ENCODE measurements at places on chromosomes 7 and 10.

DNA sequence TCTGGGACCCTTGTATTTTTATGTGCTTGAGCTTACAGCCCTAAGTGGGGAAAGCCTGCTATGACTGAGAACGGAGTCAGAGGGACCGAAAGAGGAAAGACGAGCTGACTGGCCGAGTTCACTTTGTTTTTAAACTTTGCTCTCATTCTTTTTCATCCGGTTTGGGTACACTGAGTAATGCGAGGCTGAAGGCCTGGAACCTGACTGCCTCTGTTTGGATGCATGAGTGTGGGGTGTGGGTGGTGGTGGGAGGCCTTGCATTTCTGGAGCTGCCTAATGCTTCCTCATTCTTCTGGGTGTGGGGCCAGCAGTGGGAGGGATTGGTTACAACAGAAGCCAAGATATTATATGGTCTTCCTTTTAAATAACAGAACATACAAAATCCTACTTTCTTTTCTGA lies 155.5 kb downstream of the BUB3 start:
- DNase-seq, result no peak

- DNase-seq, result no peak
These were observed 70.3 kb upstream of the RSU1 start for GRCh38 chr10:16887565-16887964.

DNA sequence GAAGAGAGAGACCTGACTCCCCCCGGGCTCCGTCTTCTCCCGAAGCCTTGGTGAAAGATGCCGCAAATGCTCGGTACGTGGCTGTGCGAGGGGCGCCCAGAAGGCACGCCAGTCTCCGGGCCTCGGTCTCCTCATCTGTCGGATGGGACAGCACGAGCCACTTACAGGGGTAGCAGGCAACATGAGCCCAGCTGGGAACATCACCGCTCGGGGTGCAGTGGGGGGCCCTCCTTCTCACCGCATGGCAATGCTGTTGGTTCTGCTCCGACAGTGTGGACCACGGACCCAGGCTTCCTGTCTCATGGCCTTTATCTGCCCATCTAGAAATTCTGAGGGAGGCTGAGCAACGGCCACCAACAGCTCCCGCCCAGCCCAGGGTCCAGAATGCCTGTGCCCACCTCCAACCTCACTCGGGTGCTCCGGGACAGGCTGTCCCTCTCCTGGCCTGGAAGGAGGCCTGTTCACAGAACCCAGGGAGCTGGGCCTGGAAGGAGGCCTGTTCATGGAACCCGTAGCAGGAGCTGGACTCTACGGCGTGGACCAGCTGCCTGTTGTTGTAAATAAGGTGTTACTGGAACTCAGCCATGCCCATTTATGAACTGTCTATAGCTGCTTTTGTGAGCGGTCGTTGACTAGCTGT lies 15.8 kb downstream of the ADAP1 start:
- no peak for DNase-seq

DNA sequence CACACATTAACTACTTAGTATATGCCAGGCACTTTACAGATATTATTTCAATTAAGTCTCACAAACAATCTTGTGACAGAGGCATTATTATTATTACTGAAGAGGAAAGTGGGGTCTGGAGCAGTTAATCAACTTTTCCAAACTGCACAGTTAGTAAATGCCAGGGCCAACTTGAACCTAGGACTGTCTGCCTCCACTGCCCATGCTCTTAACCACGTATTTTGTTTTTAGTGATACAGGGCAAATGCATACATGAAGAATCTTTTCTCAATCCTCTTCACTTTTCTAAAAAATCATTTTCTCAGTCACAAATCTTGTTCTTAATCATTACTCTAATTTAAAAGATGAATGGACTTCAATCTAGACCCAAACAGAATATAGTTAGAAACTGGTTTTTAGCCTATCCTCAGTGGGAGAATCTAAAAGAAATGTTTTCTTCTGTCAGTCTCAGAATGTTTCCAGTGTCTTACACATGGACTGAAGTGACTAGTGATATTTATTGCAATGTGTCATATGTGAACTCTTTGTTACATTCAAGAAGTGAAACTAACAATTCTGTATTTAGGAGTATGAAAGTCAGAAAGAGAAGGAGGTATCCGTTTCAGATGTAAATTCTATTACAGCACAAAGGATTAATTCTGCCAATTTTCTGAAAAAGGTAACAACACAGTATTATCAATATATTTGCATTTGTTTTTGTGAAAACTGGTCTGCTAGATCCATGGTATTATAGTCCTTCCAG lies 55.5 kb upstream of the CCNJ start:
- DNase-seq, result no peak

GRCh38 chr7:129643550-129644170 lies 32.1 kb downstream of the NRF1 start:
- DNase-seq, result no peak

- no peak for DNase-seq
These were observed 17.2 kb upstream of the SLC18A3 start for GRCh38 chr10:49592726-49593563.

DNA sequence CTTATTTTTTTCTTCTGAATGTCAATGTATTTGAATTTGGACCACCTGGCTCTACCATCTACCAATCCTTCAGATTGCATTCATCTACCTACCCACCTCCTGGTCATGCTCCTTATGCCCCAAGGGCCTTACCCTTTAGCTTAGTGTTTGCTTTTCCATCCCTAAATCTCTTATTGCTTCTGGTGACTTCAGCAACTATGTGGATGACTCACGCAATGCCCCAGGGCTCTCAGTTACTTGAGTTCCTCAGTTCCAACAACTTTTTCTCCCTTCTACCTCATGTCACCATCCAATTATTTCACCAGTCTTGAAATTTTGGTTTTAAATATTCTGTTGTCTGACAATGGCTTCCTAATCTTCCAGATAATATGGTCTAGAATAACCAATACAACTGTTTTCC lies 118.9 kb downstream of the CFAP58 start:
- DNase-seq, result no peak

DNA sequence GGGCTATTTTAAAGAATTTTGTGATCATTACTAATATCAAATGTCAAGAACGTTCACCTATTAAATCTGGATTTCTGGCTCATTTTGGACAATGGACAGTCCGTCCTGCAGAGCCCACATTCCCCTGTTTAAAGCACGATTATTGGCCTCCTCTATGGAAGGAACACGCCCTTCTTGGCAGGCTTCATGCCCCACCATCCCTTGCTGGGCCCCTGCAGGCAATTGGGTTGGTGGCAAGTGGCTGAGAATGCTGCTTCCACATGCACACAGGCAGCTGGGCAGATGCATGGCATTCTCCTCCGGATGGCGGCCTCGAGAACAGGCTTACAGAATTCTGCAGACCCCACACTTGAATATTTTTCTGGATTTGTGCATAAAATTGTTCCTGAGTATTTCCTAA lies 305.8 kb upstream of the MKI67 start:
- DNase-seq, result no peak

DNA sequence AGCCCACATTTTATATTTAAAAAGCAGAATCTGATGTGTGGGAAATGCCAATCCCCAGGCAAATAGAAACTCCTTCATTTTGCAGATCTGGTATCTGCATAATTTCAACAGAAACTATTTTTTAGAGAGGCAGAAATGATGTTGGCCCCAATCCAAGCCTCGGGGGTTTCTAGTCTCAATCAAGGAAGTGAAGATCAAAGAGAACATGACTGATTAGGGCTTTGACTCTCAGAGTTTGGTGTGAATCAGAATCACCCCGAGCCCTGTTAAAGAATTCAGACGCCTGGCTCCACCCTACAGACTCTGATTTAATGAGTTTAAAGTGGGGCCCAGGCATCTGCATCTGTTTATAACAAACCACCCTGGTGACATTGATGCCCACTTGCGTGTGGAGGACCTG lies 36.7 kb upstream of the UBE2H start:
- no peak for DNase-seq

GRCh38 chr10:26000971-26001370 lies 66.9 kb downstream of the MYO3A start:
- no peak for DNase-seq

DNA sequence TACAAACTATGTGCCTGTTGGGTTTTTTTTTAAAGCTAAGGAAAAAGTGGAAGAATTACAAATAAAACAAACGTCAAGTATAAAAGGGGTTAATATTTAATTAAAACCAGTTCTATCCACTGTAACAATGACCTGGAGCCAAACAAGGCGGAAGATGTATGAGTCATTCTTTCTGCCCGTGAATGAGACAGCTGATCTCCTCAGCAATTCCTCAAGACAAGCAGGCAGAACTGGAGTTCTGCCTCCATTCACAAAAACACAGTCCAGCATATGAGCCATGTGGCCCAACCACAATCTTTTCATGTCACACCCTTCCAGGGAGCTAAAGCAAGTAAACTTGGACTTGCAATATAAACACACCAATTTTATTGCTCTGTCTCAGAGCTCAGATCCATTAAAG lies 8.4 kb downstream of the ETV1 start:
- DNase-seq, result no peak

- DNase-seq, result no peak
These were observed 98.3 kb upstream of the C7orf33 start for GRCh38 chr7:148492157-148492860.

- no peak for DNase-seq
These were observed 462.9 kb upstream of the ZMIZ1 start for GRCh38 chr10:78605800-78606350.

- no peak for DNase-seq
These were observed 235.2 kb downstream of the CDC14C start for GRCh38 chr7:49159536-49159935.

GRCh38 chr7:105831824-105832535 lies 44.4 kb downstream of the ATXN7L1 start:
- no peak for DNase-seq

DNA sequence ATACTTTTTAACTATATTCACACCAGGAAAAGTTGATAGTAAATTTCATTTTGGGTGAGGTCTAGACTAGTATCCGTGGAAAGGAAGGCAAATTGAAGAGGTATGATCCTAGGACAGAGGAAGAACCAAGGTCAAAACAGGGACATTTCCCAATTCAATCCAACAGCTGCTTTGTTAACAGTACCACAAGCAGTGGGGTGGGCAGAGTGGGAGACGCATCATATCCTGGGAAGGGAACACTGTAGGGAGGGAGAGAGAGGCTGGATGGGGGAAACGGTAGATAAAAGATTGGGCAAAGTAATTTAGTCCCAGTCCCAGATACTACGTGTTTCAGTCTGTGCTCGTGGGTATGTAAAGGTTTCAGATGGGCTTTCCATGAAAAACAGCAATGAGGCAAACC lies 9.2 kb upstream of the FAS start:
- no peak for DNase-seq

DNA sequence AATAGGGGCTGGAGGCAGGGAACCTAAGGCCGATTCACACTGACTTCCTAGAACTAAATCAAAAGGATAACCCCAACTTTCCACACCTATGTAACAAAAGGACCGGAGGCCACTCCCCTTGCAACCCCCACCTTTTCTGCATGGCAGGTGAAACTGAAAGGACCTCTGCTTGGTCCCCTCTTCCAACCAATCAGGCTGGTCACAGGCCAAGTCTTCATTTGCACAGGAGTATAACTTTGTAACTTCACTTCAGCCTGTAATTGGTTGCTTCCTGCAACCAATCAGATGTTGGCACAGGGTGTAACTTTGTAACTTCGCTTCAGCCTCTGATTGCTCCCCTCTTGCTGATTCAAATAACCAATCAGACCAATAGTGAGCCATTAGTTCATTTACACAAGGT lies 190.0 kb downstream of the FAM107B start:
- no peak for DNase-seq

DNA sequence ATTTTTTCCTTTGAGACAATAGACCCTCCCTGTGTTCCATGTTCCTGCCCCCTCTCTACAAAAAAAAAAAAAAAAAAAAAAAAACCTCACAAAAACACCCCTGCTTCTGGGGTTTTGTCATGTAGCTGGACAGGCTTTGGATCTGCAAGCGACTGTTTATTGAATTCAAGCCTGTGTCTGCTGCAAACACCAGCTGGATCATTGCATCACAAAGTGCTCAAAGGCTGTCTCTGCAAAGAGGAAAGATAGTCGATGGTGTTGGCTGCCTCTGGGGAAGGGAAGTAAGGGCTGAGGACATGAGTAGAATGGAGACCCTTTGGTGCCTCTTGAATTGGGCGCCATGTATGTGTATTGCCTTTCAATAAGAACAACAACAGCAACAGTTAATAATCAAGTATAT lies 471.2 kb downstream of the PLXNA4 start:
- DNase-seq, result no peak

DNA sequence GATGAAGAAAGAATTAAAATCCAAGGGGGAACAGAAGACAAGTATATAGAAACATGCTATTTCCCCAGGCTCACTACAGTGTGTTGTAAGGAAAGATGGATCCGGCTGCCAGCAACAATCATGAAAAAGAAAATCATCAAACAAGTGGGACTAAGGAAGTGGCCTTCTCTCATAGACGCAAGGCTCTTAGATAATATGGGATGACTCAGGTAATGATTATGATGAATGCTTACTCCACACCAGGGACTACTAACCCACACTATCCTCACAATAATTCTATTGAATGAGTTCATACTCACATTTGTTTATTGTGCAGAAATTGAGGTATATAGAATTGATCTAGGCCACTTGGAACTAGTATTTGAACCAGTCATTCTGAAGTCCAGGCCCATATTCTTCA lies 111.2 kb upstream of the BET1 start:
- no peak for DNase-seq

DNA sequence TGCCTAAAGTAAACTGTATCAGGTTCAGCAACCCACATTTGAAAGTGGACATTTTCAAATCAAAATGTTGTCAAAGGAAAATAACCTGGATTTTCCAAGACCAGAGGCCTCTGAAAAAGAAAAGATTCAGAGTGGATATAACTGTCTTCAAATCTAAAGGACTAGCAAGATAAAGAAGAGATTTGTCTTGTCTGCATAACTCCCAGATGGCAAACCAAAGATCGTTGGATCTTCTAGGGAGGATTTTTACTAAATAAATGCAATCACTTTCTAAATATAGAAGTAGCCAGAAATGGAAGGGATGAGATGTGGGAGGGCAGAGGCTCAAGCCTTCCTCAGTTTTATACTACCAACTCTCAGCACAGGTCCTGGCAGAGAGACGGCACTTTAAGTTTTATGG lies 39.0 kb downstream of the CABCOCO1 start:
- DNase-seq, result no peak

- no peak for DNase-seq
These were observed 169.5 kb upstream of the SVIL start for GRCh38 chr10:29804025-29804852.

- no peak for DNase-seq
These were observed 51.3 kb upstream of the LRGUK start for GRCh38 chr7:134075799-134076198.

GRCh38 chr10:93503075-93503474 lies 6.7 kb downstream of the CEP55 start:
- DNase-seq, result no peak

- DNase-seq, result no peak
These were observed 35.4 kb downstream of the C7orf25 start for GRCh38 chr7:42876182-42877068.

Measured in NCI-H187 (cell line).